ENCODE measurements at places on chromosomes 3 and 15.

- DNase-seq: no peak
These were observed 7.2 kb downstream of the PLA1A start for GRCh38 chr3:119604878-119605277.

DNA sequence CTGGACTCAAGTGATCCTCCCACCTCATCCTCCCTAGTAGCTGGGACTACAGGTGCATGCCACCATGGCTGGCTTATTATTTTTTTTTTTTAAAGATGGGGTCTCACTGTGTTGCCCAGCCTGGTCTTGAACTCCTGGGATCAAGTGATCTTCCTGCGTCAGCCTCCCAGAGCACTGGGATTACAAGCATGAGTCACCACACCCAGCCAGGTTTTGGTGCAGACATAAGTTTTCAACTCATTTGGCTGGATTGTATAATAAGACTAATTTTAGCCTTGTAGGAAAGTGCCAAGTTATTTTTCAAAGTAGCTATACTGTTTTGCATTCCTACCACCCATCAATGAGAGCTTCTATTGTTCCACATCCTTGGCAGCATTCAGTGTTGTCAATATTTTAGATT is 32.1 kb downstream of the BUB1B start:
- no peak for DNase-seq

DNA sequence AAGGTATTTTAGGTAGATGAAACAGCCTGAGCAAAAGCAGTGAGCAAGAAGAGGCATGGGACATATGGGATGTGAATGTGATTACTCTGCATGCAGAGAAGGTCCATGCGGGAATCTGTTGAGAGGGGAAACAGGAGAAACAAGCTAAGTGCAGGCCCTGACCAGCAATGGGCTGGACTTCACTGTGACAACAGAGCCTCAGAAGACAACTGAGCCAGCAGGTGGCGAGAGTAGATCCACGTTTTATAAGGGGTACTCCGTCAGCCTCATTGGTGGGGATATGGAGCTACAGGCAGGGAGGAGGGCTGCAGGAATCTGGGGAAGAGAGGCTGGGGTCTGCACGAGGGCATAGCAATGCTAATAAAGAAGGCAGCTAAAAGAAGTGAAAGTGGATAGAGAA is 405.9 kb upstream of the LMCD1 start:
- no peak for DNase-seq

- DNase-seq: no peak
These were observed 132.8 kb upstream of the ICE2 start for GRCh38 chr15:60611592-60612346.

DNA sequence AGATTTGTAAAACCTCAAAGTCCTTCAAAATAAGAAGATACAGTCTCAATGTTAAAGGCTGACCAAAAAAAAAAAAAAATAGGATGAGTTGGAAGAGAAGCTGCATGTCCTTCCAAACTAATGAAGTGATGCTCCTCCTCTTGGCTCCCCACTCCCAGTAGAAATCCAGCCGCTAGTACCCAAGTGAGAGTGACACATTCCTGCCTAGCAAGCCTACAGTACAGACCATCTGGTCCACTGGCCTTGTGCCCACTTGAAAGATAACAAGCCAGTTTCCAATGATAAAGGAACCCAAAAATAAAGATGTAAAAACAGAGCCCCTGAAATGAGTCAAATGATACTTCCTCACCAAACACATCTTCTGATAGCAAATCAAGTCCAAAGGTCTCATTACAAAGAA is 258.7 kb upstream of the NSMCE3 start:
- DNase-seq: no peak

DNA sequence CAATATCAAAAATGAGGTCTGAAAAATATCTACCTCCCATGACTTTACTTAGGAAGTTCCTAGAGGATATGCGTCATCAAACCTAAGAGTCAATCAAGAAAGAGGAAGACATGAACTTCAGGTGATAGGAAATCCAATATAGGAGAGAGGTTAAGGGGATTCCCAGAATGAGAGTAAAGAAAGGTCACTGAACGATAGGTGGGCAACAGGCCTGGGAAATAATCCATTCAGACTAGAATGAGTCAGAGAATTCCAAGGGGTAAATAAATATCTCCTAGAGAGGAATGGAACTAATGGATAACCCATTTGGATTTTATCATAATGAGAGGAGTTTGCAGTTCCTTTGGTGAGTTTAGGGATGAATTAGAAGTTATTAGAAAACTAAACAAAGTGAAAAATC is 131.1 kb upstream of the NUDT16 start:
- no peak for DNase-seq

- no peak for DNase-seq
These were observed 23.7 kb downstream of the PHLDB2 start for GRCh38 chr3:111882799-111883198.

GRCh38 chr3:64648927-64649906 is 38.6 kb downstream of the ADAMTS9 start:
- DNase-seq: peak; percentile 18

GRCh38 chr15:34370643-34371042 is 3.6 kb upstream of the LPCAT4 start:
- DNase-seq: no peak

- no peak for DNase-seq
These were observed 7.9 kb upstream of the FURIN start for GRCh38 chr15:90860450-90860849.

- peak; percentile 55 for DNase-seq
These were observed 1.5 kb upstream of the SKIL start for GRCh38 chr3:170355738-170356595.

GRCh38 chr3:14299767-14300166 is 102.6 kb upstream of the SLC6A6 start:
- no peak for DNase-seq

DNA sequence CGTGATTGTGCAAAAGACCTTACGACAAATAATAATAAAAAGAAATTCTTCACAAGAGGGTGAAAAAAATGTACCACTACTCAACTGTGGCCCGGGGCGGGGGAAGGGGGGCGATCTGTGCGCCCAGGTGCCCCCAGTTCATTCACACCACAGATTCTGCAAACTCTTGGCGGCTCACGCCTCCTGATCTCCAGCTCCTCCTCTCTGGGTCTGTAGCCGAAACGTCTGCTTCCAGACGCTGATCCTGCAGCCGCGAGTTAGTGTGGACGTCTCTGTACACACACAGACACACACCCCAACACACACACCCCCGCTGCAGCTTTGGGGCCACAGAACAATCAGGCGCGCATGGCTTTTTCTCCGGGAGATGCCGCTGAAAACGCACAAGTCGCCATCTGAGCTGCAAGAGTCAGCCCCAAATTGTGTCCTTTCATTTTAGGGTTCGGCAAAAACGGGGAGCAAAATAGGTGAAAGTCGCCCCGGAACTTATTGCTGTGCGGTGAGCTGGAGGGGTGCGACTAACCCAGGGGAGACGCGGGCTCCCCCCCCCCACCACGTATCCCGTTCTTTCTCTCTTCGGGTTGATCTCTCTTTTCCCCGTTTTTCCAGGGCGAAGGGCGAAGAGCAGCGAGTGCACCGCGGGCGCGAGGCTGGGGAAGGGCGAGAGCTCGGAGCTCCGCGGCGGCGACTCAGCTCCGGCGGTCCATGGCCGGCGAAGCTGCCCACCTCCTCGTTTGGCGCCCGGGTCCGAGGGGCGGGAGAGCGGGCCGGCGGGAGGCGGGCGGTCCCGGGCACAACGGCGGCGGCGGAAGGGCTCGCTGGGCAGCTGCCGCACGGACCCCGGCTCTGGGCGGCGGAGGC is 505 bp upstream of the WNT5A start:
- DNase-seq: peak; percentile 22

- DNase-seq: no peak
These were observed 87.1 kb upstream of the PLSCR4 start for GRCh38 chr3:146337991-146338390.

GRCh38 chr15:32029862-32030781 is at the start of gene CHRNA7:
Gene CHRNA7, plus strand, starts transcription at chr15:32030515. Its CDS starts 80 bp downstream, at chr15:32030595.
- DNase-seq: peak; percentile 66

- DNase-seq: no peak
These were observed 34.9 kb downstream of the GRIP2 start for GRCh38 chr3:14505001-14505802.

- DNase-seq: no peak
These were observed 10.1 kb upstream of the AVEN start for GRCh38 chr15:34049112-34049511.

All from NCI-H1092 treated with DMSO at 0.1 percent for 48 hours (cell line).